ENCODE measurements at places on chromosomes 12 and 14.

DNA sequence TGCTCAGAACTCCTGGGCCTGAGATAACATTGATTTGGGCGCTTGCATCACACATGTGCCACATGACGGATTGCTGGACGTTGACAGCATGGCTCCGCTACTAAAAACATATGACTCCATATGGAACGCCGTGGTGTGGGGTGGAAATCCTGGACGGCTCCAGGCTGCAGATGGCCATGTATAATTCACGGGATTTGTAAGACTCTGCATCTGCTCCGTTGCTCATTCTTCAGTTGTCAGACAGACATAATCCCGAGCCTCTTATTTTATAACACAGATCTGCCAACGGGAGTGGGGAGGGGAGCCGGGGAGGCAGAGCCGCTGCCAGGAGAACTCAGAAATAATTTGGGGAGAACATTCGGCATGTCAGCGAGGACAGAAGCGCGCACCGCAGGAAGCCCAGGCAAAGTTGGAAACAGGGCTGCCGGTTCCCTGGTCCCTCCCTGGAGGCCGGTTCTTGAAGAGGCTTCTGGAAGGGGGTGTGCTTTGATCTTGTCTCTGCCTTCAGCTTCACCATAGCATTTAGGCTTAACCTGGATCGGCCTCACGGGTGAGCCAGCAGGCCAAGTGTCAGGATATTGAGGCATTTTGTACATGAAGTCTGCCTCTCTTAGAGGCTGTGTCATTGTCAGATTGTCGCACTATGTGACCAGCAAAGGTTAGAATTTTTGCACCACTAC, 45.8 kb upstream of the MYL2 start:
- no peak for DNase-seq

DNA sequence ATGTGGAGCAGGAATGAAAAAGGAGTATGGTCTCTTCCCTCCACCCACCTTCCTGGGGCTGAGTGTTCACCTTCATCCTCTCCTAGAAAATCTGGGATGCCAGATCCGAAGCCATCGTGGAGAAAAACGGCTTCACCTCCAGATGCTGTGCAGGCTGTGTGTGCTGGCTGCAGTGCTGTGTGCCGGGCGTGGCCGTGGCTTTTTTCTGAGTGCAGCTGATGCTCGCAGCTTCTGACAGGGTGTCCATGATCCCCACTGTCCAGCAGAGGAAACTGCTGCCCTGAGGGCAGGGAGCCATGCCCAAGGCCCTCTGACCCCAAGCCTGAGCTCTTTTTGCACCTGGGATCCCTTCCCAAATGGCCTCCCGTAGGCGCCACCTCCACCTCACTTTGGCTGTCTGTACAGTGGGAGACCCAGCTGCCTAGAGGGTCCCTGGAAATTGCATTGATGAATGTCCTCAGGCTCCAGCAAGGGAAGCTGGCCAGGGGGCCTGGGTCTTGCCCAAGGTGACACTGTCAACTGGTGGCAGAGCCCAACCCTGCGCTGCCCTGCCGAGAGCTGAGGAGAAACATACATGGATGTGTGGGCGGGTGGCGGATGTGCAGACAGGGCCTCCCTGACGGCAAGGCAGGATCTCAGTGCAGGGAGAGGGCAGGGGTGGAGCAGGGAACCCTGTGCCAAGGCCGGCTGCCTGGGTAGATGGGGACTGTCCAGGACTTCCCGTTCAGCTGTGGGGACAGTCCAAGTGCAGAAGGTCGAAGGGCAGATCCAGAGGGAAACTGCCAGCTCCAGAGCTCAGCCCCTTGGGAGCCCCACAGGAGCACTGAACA, 53.3 kb downstream of the BEGAIN start:
- no peak for DNase-seq

DNA sequence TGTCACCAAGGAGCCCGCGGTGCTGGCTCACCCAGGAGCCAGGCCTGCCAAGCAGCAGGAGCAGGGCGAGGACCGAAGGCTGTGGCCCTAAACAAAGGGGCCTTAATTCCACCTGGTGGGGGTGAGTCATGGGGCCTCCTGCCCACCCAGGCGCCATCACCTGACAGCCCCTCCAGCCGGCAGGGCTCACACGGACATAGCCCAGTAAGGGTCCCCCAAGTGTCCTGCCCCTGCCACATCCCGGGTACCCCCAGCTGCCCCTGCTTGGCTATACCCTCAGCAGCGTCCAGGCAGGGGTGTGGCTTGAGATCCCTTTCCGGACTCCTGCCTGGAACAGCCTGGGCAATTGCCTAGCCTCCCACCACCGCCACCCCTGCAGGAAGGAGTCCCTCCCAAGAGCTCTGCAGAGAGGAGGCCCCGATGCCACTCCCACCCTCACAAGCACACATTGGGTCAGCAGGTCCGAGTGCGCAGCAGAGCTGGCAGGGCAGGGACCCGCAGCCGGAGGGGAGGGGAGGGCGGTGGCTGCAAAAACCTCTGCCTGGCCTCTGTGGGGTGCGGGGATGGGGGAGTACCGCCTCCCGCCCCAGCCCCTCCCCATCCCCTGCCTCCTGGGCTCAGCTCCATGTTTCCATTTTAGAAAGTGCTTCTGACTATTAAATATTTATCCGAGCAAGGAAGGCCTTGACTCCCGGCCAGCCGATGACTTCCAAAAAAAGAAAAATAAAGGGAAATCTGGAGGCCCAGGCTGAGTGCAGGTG, 4.6 kb downstream of the AHNAK2 start:
- no peak for DNase-seq

DNA sequence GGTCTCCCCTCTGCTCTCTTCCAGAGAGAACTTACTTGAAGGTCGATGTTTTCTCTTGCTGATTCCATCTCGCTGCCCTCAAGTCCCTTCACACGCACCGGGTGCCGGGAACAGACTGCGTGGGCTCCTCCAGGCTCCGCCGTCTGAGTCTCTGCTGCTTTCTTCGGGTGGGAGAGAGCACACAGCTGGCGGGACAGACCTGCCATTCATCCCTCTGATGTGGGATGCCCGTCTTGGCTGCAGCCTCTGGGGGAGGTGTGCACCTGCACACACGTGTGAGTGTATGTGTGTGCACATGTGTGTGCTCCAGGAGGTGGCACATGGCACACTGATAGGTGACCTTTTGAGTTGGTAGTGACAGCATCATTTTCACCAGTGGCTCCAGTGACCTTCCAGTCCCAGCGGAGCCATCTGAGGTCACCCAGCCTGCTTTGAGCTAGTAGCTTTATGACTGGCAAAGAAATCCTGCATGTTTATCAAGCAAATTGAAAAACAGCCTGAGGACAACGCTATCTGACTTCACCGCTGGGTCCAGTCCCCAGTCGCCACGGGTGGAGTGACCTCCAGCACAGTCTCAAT, at the start of gene NINJ2:
TSS of gene NINJ2 (minus strand) at position 153 of the 579 bp plus-strand sequence. CDS start at position 68, 85 bp downstream.
- no peak for DNase-seq

- no peak for DNase-seq
These were observed 51.2 kb downstream of the SVOP start for GRCh38 chr12:108969622-108970021.

DNA sequence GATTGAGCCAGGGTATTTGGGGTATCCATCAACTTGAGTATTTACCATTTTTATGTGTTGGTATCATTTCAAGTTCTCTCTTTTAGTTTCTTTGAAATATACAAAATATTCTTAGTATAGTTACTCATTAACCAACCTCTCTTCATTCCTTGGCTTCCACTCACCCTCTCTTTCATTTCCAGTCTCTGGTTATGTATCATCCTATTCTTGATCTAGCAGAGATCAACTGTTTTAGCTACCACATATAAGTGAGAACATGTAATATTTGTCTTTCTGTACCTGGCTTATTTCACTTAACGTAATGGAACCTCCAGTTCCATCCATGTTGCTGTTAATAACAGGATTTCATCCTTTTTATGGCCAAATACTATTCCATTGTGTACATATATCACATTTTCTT, 86.9 kb downstream of the DACT1 start:
- no peak for DNase-seq

DNA sequence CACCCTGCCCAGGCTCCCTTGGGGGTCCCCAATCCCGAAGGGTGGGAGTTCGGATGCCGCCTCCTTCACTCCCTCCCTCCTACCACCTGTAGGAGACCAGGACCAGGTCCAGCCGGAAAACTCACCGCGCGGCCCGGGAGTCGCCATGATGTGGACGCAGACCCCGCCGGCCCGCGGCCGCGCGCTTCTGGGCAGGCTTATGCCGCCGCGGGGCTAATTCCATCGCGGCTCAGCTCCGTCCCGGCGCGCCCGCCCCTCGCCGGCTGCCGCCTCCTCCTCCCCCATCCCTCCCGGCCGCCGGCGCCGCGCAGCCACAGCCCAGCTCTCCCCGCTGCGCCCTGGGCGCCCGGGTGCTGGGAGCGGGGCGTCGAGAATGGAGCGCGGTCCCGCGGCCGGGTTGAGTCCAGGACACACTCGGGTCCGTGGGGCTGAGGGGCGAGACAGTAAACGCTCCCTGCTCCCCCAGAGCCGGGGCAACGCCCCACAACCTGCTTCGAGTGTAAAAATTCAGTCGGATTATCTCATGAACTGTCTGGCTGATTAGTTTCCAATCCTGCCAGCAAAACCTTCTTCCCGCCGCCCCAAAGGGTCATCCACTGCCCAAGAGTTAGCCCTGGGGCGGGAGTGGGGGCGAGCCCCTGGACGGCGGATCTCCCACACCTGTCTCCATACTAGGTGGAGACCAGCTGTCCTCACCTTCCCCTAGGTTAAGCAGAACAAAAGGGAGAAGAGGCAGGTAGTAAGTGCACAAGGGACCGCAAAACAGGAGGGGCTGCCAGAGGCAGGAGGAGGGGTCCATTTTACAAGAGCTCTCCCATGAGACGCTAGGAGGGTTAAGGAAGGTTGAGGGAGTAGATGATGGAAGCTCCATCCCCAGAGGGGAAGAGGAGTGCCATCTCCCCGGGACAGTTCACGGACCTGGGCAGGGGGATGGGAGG, at the start of gene ANO2:
TSS of gene ANO2 (minus strand) at position 189 of the 938 bp plus-strand sequence. CDS start at position 147, 42 bp downstream.
- no peak for DNase-seq

DNA sequence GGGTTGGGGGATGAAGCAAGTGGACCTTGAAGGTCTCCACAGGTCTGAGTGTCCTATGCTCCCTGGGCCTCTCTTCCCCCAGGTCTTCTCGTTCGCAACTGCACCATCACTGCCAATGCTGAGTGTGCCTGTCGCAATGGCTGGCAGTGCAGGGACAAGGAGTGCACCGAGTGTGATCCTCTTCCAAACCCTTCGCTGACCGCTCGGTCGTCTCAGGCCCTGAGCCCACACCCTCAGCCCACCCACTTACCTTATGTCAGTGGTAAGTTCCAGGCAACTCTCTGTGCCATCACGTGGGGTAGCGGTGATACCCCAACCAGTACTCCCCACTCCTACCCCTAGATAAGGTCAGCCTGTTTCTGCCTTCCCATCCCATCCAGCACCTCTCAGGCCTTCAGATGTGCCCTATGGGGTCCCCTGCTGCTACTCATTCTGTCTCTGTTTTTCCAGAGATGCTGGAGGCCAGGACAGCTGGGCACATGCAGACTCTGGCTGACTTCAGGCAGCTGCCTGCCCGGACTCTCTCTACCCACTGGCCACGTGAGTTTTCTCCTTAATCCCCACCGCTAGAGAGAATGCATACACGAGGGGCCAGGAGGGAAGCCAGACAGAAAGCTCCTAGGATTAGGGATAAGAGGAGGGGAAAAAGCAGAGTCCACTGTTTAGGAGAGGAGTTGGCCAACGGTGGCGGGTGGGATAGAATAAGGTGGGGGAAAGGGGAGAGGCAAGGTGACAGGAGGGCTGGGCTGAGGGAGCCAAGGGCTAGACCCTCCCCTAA, 1.6 kb upstream of the TAPBPL start:
- DNase-seq, result no peak

DNA sequence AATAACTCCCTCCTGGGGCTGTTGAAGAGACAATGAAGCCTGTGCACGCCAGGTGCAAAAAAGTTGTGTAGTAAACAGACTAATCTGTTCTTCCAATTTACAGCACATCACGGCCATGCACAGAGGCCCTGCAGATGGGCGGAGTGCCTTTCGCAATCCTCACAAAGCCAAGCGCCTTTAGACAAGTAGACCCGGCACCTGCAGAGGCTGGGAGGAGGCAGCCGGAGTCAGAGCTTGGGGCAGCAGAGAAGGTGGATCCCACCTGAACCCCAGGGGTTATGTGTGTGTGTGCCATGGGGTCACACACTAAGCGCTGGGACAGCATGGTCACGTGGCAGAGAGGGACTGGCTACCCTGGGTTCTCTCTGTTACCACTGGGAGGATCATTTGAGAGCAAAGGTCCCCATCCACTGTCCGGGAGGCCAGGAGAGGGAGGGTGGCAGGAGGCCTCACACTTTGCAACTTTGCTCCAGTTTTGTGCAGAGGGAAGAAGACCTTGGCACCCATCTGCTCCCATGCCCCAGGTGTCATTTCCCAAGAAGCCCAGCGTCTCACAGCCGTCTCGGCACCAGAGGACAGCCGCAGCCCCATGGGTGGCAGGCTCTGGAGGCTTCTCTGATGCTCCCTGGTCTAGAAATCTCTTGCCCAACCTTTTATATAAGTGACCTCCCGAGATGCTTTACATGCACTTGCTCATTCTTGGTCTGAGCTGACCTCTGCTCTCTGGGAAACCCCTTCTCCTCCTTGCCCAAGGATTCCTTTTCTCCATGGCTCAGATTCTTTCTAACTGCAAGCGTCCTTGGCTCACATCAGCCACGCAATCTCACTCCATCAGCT, 80.0 kb upstream of the DICER1 start:
- no peak for DNase-seq

DNA sequence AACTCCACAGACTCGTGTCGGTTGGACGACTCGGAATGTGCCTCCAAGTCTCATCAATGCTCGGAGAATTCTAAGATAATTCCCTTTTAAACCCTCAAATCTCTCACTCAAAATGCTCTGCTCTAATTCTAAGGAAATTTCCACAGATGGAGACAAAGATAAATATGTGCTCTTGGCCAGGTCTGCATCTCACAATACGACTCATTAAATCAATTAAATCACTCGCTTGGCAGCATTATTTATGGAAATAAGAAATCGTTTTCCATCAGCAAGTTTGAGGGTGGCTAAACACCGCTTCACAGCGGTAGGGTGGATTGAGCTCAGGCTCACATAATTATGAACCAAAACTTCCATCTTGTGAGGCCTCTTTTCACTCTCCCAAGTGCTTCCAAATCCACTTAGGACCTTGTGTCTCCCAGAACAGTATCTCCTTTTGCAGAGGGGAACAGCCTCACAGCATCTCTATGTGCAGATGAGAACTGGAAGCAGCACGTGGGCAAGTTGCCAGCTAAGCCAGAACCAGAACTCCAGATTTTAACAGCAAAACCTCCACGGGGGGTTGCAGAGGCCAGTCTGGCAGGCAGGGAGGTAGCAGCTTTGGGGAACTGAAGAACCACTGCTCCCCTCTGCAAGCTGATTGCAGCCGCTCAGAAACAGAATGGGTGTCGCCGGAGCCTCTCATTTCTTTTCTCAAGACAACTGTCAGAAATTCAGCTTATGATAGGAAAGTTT, 43.8 kb downstream of the RIMBP2 start:
- no peak for DNase-seq

- DNase-seq, result no peak
These were observed 69.8 kb downstream of the LIN7A start for GRCh38 chr12:80867941-80868340.
